ENCODE measurements at places on chromosomes 13 and 19.

DNA sequence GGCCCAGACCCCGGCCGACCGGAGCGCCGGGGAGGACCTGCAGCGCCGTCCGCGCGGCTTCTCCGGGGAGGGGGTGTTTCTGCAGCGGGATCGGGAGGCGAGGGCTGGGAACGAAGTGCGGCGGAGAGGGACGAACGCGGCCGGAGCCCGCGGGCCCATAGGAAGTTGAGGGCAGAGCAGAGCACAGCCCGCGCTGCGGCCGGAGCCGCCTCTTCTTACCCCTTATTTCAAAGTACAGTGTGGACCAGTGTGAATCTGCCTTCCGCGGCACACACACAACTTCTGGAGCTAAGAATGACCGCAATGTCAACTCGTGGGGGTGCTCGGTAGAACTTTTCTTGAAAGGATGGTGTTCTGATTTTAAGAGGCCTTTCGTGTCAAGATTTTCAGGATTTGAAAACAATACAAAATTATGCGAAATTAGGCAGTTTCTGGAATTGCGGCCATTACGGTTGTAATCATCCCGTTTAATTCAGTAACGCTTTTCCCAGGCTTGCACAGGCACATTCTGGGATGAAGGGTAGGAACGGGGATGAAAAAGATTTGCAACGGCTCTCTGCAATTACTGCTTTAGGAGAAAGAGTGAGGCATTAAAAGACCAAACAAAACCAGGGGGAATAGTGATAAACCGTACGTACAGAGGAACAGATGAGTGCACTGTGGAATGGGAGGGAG lies 821 bp downstream of the TDRD3 start:
- DNase-seq = no peak

DNA sequence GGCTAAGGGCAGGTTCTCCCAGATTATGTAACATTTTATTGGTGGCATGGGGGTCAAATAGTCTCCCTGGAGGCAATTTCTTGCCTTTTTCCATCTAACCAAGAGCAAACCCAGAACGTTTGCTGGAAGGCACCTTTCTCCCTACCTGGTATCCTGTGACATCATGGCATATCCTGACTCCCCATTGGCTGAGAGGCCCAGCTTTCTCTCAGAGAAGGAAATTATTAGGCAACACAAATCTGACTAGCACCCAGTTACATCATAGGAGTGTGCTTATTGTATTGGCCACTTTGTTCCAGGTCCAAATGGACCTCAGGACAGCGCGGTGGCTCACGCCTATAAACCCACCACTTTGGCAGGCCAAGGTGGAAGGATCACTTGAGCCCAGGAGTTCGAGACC lies 13.0 kb downstream of the NTN5 start:
- no peak for DNase-seq

- no peak for DNase-seq
These were observed 66.8 kb upstream of the MED4 start for GRCh38 chr13:48161530-48162179.

DNA sequence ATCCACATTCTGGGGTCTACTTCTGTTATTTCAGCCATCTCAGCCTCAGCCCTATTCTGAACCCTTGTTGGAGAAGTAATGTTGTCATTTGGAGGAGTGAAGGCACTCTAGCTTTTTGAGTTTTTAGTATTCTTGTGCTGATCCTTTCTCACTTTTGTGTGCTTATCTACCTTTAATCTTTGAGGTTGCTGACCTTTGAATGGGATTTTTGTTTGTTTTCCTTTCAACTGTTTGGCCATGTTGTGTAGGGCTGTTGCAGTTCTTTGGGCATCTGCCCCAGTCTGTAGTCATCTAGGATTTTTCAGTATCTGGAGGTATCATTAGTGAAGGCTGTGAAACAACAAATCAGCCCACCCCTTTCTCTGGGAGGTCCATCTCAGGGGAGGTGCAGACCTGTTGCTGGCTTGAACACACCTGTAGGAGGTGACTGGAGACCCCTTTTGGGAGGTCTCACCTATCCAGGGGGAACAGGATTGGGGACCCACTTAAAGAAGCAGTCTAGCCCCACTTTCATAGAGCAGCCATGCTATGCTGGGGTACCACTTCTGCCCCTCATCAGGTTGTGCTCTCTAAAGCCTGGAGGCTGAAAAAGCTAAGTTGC lies 1391.4 kb downstream of the UQCRFS1 start:
- no peak for DNase-seq

- DNase-seq = no peak
These were observed 72.2 kb downstream of the RASA3 start for GRCh38 chr13:114059946-114060860.

DNA sequence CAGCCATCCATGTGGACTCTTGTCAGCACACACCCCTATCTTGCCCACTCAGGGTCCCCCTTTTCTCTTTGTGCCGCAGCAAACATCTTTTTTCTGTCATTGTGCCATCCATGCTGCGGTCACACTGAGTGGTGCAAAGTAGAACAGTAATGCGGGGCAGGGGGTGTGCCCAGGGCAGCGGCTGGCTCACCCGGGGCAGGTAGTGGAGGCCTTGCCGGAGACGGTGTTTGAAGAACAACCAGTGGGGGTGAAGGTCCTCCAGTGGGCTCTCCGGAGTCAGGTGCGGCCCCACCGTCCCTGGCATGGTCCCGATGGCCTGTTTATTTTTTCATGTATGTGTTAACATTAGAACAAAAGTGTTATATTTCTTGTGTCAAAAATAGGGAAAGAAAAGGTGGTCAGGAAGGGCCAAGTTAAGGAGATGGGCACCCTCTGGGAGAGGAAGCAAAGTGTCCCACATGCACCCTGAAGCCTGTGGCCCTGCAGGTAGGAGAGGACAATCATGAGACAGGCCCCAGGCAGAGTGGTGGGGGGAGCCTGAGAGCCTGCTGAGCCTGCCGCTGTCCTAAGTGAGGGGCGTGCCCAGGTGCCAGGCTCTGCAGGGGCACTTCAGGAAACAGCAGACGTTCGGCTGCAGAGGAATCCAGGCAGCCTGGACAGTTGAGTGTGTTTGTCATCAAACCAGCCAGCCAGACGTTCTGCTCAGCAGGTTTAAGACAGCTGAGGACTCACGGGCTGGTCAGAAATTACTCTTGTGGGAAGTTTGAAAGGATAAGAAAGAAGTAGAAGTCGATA lies 12.3 kb downstream of the TSSK6 start:
- no peak for DNase-seq

- no peak for DNase-seq
These were observed 350.5 kb downstream of the DACH1 start for GRCh38 chr13:71516521-71516920.

GRCh38 chr13:113345486-113345885 lies 18.4 kb downstream of the GRTP1 start:
- DNase-seq = no peak

DNA sequence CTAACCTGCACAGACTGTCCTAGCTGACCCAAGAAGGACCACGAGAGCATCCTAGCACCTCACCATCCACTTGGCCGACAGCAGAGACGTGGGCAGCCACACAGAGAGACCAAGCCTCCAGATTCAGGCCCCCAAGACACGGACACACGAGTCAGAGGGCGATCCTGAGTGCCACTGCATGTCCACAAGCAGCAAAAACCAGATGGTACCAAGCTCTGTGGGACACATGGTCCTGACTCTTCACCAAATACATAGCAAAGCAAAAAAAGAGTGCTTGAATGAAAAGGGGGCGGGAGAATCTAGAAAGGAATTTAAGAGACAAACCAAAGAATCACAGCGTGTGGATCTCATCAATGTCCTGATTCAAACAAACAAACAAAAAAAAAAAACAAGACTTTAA lies 45.2 kb downstream of the MLLT1 start:
- DNase-seq = no peak

DNA sequence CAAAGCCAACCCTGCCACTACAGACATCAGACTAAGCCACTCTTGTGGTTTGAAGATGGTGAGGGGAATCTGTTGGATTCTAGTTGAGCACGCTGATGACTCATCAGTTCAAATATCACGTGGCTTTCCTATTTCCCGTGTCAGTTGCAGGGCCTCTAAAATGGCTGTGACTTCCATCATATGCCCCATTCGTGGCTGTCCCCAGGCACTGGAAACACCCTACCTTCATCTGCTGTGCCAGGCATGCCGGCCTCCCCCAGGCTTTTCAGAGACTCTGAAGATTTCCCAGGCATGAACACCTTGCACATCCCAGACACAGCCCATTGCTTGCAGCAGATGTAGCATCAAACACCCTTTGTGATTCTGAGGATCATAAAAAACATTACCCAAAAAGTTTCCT lies 659.9 kb downstream of the UQCRFS1 start:
- DNase-seq = no peak

DNA sequence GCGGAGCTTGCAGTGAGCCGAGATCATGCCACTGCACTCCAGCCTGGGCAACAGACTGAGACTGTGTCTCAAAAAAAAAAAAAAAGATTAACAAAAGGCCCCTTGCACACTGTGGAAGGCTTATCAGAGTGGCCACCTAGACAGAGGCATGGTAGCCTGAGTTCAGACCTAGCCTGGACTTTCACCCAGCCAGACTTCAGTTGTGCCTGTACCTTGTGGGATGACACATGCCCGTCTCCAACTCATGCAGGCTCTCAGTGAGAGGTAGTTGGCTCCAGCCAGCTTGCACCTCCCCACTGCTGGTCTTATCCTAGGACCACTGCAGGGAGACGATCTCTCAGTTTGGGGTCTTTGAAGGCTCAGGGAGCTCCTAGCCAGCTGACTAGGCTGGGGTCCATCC lies 52.2 kb downstream of the GATAD2A start:
- DNase-seq = no peak

DNA sequence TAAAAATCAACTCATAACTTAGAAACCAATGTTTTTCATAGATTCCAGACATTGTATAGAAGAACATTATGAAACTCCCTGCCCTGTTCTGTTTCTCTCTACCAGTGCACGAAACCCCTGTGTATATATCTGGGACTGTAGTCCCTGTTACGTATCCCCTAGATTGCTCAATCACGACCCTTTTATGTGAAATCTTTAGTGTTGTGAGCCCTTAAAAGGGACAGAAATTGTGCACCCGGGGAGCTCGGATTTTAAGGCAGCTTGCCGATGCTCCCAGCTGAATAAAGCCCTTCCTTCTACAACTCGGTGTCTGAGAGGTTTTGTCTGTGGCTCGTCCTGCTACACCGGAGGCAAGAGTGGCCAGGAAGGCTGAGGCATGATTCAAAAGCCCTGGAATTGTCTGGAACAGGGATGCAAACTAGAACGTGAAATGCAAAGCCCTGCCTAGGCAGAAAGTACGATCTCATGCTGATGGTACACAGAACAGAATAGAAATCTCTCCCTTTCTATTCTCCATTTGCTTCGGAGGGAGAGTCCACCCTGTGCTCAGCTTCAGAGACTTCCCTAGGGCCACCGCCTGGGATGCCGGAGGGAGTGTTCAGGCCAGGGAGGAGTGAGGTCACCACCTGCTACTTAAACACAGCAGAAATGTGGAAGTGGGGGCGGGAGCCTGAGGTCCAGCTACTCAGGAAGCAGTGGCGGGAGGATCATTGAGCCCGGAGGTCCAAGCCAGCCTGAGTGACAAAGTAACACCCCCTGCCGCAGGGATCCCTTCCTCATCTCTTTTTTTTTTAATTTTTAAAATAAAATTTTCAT lies 758 bp upstream of the ZNF888 start:
- DNase-seq = no peak

- DNase-seq = no peak
These were observed 727 bp downstream of the CD37 start for GRCh38 chr19:49335784-49336481.

DNA sequence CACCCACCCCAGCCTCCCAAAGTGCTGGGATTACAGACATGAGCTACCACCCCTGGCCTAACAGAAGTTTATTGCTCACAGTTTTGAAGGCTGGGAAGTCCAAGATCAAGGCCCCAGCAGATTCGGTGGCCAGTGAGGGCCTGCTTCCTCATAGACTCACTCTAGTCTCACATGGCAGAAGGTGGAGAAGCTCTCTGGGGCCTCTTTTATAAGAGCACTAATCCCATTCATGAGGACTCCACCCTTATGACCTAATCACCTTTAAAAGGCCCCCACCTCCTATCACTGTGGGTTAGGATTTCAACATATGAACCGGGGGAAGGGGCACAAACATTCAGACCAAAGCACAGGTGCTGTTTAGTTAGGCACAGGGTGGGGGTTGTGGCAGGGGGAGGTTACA lies 6.9 kb upstream of the SWSAP1 start:
- DNase-seq = no peak

DNA sequence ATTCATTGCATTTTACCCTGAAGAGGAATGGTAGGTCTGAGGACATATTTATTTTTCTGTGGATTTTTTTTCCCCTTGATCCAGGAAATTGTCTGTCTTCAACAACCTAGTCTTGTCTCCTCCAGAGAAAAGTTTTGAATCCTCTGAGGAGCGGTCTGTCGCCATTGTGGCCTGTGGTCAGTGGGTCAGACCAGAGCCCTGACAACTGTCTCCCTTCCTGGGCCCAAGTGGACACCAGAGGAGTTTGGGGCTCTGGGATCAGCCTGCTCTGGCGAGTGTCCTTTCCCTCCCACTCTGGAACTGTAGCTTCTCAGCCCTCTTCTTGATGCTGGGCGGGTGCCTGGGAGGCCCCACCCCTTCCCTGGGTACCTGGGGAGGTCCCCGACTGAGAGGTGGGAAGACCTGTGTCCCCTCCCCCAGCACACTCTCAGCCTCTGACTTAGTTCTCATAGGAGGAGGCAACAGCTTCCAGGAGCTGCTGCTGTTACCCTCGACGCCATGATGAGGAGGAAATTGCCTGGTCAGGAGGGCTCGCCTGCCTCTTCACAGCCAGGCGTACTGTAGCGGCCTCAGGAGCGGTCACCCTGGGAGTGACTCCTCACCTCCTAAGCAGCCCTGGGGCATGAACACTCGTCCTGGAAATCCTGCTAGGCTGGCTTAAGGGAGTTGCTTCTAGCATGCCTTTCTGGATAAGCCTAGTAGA lies 110.3 kb downstream of the GGACT start:
- no peak for DNase-seq

GRCh38 chr13:109881347-109881725 lies 95.0 kb upstream of the IRS2 start:
- no peak for DNase-seq

DNA sequence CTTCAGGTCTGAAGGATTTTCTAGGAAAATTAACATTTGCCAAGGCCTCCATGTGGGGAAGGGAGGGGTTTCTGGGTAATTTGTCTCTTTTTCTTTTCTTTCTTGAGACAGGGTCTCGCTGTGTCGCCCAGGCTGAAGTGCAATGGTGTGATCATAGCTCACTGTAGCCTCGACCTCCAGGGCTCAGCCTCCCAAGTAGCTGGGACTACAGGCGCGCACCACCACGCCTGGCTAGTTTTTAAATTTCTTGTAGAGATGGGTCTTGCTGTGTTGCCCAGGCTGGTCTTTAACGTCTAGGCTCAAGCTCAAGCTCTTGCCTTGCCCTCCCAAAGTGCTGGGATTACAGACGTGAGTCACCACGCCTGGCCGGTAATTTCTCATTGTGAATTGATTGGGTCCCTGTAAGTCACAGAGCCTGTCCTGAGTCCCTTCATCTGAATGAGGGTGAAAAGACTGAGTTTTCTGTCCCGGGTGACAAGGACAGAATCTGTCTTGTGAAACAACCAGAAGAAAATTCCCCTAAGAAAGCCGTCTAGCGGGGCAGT lies 10.0 kb upstream of the SPC24 start:
- DNase-seq = no peak
